ENCODE measurements at places on chromosomes 6 and 20. TPM values are rescaled to one million over a fixed set of nuclear protein-coding genes. Genes with fewer than 3 reads are reported as not detected.

The SCRT2 gene
- total RNA-seq: not detected

The MACROD2 gene
- total RNA-seq: 6.4 TPM

DNA sequence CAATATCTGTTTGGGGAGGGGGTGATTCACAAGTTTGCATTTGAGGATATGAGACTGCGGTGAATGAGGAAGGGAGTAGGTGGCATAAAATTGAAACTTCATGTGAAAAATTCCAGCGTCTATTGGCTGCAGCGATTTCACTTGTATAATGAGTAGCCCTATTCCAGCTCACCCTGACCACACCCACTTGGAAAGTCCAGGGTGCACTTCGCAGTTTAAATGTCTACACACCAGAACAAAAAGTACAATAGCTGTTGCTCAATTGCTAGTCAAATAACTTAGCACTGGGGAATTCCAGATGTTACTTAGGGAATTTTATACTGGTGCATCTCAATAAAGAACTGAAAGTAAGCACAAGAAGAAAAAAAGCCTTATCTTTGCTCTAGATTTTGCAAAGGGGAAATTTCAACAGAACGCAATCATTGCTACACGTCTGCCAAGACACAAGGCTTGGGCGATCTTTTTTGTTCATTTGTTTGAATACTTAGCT lies 6.3 kb downstream of the TNFAIP3 start:
- DNase-seq: no peak

- no peak for DNase-seq
Observed at GRCh38 chr20:31859266-31859997, 10.9 kb downstream of the DUSP15 start.

Measured in progenitor cell of endocrine pancreas (in vitro differentiated cells).